ENCODE measurements at places on chromosomes 6 and 20.

DNA sequence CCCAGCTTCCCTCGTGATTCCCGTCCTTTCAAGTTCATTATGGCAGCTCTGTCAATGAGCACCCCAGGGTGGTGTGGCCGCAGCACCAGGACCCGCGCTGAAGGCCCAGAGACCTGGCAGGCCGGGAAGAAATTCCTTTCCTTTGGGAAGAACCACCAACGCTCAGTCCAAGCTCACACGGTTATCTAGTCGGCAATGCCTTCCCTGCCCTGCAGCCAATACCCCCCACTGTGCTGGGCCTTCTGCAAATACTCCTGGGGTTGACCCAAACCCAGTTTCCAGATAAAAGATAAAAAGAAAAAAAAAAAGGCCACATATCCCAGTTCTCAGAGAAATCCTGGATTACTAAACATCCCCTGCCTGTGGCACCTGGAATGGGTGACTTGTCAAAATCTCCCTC is 28.7 kb downstream of the PXDC1 start:
- DNase-seq, result no peak

GRCh38 chr20:35985806-35986205 is 17.4 kb downstream of the CNBD2 start:
- DNase-seq, result no peak

- no peak for DNase-seq
Measured at GRCh38 chr6:112683106-112683505, 336.0 kb downstream of the RFPL4B start.

DNA sequence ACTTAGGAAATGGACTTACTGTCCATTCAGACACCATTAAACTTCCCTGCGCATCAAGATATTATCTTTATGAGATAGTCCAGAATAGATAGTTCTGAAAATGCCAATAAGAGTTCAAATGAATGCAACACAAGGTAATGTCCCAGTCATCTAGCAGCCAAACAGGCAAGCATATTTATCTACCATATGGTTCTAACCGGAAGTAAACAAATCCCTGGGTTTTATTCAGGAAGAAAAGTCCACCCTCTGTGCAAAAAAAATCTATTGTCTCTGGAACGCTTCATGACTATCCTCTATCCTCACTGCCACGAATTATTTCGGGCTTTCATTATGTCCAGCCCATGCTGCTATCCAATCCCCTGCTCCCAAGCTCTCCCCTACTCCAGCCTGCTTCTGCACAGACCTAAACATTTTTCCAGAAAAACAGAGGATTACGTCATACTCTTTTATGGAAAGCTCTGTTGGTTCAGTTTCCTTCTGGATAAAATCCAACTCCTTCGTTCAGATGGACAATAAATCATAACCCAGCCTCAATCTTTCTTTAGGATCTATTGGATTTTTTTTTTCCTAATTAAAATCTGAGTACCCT is 11.4 kb downstream of the PPIL6 start:
- no peak for DNase-seq

- no peak for DNase-seq
Measured at GRCh38 chr20:20367575-20368417, at the start of gene INSM1. Gene INSM1, plus strand, starts transcription at chr20:20368104. Its CDS starts 164 bp downstream, at chr20:20368268.

DNA sequence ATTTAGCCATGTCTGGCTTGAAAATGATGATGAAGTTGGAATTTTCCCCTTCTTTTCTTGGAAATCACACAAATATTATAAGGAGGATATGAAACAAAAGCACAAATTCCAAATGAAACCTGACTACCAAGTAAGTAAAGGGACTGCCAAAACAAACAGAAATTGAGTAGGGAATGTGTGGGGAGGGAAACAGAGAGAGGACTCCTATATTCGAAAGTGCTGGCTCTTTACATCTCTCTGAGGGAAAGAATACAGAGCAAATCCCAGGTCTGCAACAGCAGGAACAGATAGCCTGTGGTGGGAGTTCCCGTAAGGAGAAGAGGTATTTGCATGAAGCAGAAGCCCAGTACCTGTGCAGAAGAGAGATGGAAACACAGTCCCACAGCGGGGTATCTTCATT is 583.7 kb downstream of the EPM2A start:
- DNase-seq, result no peak

DNA sequence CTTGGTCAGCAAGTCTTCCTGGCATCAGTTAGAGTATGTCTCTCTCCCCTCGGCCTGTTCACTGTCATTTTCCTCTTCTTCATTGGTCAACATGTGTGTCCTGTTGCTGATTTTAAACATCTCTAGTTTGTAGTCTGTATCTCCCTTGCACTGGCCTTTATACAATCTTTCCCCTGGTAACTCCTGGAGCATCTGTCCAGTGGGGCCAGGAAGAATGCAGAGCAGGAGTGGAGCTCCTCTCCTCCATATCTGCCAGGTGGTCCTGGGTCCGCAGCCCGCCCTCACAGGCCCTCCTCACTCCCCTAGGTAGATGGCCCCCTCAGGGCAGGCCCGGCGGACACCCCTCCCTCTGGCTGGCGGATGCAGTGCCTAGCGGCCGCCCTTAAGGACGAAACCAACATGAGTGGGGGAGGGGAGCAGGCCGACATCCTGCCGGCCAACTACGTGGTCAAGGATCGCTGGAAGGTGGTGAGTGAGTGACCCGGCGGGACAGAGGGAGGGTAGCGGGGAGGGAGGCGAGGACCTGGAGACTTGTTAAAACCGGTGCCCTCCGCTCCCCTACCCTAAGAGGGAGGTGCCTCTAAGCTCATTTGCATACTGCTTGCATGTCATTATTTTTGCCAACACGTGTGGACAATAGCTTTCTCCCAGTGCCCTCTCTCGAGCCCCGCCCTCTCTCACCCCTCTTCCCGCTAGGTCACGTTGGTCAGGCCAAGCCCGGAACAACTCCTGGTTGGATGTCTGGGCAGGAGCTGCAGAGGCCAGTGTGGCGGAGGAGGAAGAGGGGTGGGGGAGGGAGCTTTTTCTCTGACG is 3.2 kb downstream of the TTBK1 start:
- no peak for DNase-seq

- no peak for DNase-seq
Measured at GRCh38 chr6:33841070-33841469, 37.3 kb upstream of the MLN start.

DNA sequence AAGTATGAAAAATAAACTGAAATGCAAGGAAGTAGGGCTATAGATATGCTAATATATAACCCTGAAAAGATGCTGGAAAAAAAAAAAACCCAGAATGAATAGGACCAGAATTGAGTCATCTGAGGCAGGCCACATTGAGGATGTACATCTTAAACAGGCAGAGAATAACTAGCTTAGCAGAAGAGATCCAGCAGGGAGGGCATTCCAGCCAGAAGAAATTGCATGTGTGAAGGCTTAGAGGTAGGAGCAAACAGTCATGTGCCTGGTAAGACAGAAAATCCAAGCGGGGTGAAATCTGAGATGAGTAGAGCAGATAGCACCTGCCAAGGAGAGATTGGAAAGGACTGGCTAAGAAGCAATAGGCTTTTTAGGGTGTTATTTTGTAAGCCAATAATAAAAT is 2.6 kb downstream of the COL19A1 start:
- DNase-seq, result no peak
